ENCODE measurements at places on chromosomes 3 and 15.
A peak's percentile ranks its signal among the peaks of the same experiment; 100 is the strongest.

- no peak for DNase-seq
Observed at GRCh38 chr15:70608144-70608543, 155.2 kb downstream of the UACA start.

DNA sequence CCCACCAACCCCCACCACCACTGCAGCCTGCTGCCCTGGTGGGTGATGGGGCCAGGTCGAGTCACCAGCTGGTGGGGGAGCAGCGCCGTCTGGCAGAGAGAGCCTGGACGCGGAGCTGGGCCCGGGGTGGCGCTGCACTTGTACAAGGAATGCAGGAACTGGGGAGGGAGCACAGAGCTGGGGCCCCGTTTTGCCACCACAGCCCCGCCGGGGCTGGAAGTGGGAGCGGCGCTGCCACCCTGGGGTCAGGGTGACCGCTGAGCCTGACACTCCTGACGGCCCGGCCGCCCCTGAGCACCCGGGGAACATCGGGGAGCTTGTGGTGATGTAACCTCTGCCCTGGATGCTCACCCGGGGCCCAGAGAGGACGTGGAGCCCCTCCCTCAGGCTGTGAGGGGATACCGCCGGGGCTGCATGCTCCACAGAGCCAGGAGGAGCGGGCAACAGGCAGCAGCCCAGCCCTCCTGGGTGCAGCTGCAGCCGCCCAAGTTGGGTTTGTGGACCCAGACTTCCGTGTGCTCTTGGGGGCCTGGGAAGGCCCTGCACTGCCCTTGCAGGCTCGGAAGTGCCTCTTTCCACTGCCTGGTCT is 32.6 kb upstream of the IREB2 start:
- DNase-seq, result no peak

- DNase-seq, result no peak
Observed at GRCh38 chr15:42498212-42499068, 3.0 kb downstream of the SNAP23 start.

DNA sequence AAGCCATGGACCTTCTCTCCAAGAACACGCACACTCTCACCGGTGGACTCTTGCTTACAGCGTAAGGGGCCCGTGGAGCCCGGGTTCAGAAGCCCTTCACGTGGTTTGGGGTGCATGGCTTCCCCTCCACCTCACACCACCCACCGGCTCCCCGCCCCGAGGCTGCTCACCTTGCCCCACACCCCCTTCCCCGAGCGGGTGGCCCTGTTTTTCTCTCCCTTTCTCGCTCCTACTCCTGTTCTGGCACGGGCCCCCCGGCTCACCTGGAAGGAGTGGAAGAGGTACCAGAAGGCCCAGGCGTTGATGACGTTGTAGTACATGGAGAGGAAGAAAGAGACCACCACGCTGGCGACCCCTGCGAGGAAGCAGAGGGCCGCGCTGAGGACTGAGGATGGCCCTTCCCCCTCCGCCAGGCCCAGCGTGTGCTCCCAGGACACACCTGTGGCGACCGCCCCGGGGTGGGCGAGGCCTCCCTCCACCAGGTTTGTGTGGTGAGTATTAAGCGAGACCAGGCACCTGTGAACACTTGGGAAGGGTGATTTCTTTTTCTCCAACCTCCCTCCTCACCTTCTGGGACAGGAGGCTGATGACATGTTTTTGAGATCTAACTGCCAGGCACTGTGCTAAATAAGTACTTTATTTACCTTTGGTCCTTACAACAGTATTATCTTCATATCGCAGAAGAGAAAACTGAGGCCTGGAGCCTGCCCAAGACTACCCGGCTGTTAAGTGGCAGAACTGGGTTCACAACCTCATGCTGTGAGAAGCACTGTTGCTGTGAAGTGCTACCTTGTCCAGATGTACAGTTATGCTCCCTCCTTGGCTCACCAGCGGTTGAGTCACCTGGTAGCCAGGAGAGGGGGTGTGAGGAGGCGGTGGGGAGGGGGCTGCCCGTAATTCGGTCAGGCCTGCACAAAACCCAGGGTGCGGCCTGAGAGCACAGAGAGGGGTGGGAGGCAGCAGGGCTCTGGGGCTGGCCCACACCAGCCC is 16.3 kb downstream of the SLC6A20 start:
- no peak for DNase-seq

GRCh38 chr15:74168711-74169126 is 4.8 kb upstream of the ISLR start:
- DNase-seq, result no peak

DNA sequence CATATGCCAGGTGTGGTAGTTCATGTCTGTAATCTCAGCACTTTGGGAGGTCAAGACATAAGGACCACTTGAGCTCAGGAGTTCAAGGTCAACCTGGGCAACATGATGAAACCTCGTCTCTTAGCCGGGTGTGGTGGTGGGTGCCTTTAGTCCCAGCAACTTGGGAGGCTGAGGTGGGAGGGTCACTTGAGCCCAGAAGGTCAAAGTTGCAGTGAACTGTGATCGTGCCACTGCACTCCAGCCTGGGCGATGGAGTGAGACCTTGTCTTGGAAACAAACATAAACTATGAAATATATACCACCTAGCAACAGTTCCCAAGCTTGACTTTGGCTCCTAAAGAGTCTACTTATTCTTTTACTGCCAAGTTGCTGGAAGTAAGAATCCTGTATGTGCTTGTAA is 30.9 kb downstream of the UBE3A start:
- no peak for DNase-seq

- DNase-seq, result no peak
Observed at GRCh38 chr3:127865941-127866340, 43.6 kb upstream of the MGLL start.

GRCh38 chr15:31346367-31347066 is 19.9 kb downstream of the KLF13 start:
- no peak for DNase-seq

DNA sequence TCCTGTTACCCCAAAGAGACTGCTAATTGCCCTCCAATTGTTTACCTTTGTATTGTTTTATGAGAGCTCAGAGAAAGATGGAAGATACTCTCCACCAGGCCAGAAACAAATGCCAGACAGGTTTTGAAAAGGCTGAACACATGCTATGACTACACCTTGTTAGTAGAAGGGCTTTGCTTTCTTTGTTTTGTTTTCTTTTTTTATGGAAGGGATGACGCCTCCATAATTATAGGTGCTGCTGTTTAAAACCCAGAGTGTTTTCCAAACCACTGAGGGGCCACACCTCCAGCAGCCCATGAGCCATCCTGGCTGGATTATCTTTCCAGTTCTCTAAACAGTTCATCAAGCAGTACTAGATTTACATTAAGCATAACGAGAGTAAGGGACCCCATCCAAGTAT is 5.6 kb upstream of the FOXP1 start:
- DNase-seq, result no peak

- no peak for DNase-seq
Observed at GRCh38 chr15:52171386-52171785, 19.8 kb downstream of the GNB5 start.

- DNase-seq, result no peak
Observed at GRCh38 chr3:139933766-139934165, 1.2 kb upstream of the CLSTN2 start.

DNA sequence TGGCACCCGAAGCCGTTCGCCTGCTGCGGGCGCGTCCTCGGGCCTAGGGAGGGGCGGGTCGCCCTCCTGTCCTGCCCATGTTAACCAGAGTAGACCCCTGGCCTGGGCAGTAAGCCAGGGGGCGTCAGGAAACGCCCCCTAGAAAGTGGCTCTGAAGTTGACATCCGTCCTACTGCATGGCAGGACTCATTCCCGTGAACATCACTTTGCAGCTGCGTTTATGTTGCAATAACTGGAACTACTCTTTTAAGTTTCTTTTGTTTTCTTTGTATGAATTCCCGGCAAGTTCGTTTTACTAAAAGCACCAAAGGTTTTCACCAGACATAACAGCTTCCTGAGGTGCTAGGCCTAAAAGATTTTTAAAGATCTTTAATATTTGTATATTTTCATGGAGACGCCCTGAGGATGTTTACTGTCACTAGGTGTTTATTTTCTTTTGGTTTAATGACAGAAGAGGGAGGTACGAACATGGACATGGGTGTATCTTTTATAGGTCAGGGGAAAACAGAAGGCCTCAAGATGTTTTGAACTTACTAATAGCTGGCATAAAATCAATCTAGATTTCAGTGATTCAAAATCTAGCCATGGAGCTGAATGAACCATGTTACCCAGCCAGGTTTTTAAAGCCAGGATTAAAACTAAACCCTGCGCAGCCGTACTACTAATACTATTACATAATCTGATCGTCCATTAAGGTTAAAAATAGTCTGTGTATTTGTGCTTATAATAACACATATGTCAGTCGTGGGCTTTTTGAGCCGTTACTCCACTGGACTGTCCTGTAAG is 1.0 kb downstream of the C15orf61 start:
- DNase-seq, result peak; percentile 31

DNA sequence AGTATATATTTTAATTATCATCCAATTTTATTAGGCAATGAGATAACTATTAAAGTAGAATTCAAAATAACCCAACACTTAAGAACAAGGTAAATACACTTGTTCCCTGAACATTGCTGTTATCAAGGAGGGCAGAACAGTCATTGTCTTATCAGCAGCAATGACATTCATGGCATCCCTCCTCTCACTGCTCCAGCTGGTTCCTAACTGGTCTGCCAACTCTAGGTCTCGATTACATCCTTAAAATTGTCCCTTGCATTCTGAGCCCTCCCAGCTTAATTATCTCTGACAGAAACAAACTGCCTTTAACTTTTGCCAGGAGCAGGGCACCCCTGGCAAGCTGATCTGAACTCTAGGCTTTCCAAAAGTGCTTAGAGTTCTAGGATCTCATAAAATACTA is 14.0 kb upstream of the DYNC1LI1 start:
- no peak for DNase-seq

DNA sequence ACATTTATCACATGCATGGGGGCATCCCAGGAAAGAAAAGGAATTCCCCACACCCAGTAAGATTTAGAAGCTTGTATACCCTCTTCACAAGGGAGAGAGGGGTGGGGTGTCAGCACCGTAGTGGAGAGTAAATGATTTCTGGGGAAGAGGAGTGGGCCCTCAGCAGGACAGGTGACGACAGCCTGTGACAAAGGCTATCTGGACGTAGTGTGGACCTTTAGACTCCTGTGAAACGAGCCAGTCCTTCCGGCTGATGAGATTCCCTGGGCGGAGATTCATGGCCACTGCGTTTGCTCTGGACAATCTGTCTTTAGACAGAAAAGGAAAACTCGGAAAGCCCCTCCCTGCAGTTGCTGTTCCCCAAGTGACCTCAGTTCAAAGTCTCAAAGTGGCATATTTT is 1.7 kb upstream of the FAM3D start:
- DNase-seq, result no peak

GRCh38 chr3:197029511-197030167 is at the start of gene MELTF:
Gene MELTF (minus strand): TSS chr3:197029817. CDS start chr3:197029702, 115 bp downstream.
- peak; percentile 15 for DNase-seq

GRCh38 chr15:101103598-101103997 is 148.2 kb downstream of the CHSY1 start:
- no peak for DNase-seq

DNA sequence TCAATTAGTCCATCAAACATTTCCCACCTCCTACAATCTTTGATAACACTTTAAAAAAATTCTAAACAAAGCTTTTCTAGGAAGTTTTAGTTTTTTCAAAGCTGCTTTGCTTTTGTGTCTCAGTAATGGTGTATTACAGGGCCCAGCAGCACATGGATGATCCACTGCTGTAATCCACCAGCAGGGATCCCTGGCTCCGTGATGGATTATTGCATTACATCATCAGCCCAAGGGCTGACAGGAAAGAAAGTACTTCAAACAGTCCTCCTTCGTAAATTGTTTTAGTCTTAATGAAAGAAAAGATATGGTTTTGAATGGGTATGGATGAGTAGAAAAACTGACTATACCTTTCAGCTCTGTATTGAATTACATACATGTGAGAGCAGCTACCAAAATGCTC is 688.9 kb upstream of the NAALADL2 start:
- DNase-seq, result no peak

DNA sequence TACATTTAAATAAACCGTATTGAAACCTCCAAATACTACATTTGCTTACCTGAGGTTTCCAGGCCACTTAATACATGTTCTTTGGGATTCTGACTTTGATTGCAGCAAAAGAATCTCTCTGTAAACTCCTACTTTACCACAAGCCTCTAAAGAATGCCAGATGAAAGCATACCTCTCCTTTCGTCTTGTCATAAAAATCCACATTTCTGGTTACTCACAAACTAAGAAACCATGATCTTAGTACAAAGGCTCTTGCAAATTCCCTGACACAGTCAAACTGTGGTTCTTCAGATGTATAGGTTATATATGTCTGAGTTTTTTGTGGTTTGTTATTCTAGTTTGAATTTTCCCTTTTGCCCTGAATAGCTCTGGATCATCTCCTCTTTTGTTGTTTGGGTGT is 188.4 kb downstream of the RAP2B start:
- no peak for DNase-seq

DNA sequence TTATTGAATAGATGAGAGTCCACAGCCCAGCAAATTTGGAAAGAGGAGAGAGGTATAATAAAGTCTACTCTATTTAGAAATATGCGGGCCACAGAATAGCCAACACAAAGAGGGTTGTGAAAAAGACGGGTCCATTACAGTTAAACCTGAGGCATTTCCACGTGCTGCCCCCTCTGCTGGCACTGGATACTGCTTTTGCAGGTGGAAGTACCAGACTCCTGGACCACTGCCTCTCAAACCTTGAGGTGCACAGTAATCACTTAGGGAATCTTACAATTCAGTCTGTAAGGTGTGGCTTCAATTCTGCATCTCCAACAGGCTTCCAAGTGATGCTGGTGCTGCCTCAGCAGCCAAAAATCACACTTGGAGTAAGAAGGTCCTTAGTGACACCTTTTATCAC is 3.0 kb upstream of the TFDP2 start:
- DNase-seq, result no peak

- no peak for DNase-seq
Observed at GRCh38 chr3:114582929-114583328, 289.1 kb downstream of the TIGIT start.

- peak; percentile 52 for DNase-seq
Observed at GRCh38 chr15:25568751-25569150, 129.9 kb upstream of the UBE3A start.

- no peak for DNase-seq
Observed at GRCh38 chr3:138513090-138513843, 78.9 kb downstream of the ESYT3 start.

- no peak for DNase-seq
Observed at GRCh38 chr3:132622148-132622547, 25.1 kb downstream of the ACKR4 start.

GRCh38 chr3:18424213-18424728 is 868 bp downstream of the SATB1 start:
- DNase-seq, result peak; percentile 36

DNA sequence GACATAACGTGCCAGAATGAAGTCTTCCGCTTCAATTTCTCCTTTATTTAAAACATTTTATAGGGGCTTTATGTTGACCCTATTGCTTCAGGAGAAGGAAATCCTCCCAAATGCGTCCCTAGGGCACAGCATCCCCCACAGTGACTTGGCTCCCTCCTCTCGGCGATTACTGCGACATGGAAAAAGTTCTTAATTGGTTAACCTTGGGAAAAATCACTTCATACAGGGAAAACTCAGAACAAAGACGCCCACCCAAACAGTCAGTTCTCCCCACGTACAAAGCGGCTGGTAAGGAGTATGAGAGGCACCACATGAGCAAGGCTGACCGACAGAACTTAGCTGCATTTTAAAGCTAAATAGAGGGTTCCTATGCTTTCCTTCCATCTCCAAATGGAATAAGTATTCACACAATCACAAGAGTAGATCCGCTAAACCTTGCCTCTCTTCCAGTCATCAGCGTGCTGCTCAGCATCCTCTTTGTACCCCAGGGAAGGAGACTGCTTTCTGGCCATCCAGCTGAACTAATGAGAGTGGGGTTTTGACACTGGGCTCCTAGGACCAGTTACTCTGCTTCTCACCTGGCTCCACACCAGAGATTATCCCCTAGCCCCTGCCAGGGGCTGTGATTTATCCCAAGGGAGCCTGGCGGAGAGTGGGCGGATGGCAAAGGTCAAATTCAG is 415.3 kb upstream of the WNT5A start:
- no peak for DNase-seq

Data from midbrain (tissue), 1 donor.